ENCODE measurements at places on chromosomes 6 and 20.

- DNase-seq, result no peak
These were observed 13.3 kb upstream of the MYT1 start for GRCh38 chr20:64150756-64151632.

GRCh38 chr6:136501514-136501913, 48.7 kb downstream of the MAP7 start:
- DNase-seq, result no peak

DNA sequence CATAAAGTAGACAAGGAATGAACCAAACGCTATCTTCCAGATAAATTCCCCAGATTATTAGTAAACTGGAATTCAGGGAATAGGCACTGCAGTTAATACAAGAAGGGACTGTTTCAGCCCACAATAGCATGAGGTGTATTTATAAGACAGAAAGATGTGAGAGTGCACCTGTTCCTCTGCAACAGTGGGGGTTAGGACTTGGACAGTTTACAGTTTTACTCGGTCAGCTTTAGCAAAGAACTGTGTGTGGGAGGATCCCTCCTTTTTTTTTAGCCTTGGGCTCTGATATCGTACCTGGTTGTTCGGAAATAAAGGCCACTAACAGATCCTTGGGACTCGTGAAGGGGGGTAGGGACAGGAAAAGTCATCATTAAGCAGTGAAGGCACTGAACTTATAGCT, 2.0 kb upstream of the MYLIP start:
- DNase-seq, result no peak

GRCh38 chr6:134472661-134473060, 154.7 kb upstream of the SGK1 start:
- no peak for DNase-seq

GRCh38 chr6:150720774-150721233, 121.1 kb downstream of the PLEKHG1 start:
- peak; percentile 89 for DNase-seq
